ENCODE measurements at places on chromosomes 7 and 10.
A peak's percentile ranks its signal among the peaks of the same experiment; 100 is the strongest.

DNA sequence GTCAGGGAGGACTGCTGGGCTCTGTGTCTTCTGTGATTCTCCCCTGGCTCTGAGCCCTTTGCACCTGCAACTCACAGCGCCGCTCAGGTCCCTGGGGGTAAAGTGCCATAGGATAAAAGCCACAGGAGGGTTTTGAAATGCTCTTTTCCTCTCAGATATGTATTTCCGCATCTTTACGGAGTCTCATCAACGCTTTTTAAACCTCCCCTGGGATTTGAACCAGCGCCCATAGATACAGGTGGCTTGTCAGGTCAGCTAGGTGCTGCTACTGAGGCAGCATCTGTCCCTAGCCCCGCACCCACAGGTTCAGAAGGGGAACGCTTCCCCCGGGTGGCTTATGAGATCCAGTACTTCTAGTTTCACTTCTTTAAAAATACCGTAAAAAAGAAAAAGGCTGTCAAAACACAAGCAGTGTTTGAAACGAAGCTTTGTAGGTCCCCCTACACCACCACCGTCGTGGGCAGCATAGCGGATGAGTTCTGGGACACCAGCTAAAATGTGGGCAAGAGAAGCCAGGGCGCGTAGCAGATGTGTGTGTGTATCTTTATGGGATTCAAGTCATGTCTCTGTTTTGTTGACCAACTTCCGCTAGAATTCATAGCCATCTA, 173.5 kb downstream of the CUX1 start:
- no peak for DNase-seq

GRCh38 chr10:21490711-21491105, 34.8 kb downstream of the SKIDA1 start:
- no peak for DNase-seq

- DNase-seq = peak; percentile 40
These were observed 166.0 kb downstream of the FANK1 start for GRCh38 chr10:126062131-126063032.

- no peak for DNase-seq
These were observed 42.2 kb upstream of the LAMB1 start for GRCh38 chr7:108045154-108045553.

DNA sequence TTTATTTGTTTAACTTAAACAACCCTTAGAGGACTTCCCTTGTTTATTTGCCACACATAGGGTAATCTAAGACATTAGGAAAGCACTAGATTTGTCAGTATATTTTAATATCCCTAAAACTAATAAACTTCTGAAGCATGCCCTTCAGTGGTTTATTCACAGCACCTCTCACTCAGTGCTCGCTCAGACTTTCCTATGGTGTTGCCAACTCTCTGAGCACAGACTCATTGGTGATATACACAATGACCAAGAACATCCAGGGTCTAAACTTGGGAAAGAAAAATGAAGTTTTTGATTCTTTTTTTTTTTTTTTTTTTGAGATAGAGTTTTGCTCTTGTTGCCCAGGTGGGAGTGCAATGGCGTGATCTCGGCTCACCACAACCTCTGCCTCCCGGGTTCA, 82.2 kb downstream of the RAB11FIP2 start:
- DNase-seq = no peak

- no peak for DNase-seq
These were observed 676.3 kb upstream of the KCND2 start for GRCh38 chr7:119596651-119597050.

DNA sequence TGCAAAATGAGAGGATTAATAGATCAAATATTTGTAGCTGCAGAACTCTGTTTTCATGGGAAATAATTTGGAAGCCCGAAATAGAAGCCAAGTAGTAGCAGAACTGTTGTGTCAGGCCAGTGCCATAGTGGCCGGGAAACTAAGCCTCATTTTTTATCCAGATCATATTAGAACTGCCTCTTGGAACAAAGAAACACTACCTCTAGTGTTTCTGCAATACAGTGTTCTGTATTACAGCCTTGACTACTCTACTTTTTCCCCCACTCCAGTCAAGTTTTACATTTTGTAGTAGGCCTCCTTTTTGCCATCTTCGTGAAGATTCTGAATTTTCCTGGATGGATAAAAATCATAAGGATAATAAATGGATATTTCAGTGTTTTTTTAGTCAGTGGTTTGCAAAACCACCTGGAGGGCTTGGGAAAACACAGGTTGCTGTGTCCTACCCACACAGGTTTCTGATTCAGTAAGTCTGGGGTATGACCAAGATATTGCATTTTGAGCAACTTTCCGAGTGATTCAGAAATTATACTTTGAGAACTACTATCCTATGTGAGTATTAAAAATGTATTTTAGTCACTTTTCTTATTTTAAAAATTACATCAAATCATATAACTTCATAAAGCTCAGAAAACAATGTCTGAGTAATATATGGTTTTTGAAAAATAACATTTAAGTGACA, 326.2 kb upstream of the KAT6B start:
- no peak for DNase-seq

DNA sequence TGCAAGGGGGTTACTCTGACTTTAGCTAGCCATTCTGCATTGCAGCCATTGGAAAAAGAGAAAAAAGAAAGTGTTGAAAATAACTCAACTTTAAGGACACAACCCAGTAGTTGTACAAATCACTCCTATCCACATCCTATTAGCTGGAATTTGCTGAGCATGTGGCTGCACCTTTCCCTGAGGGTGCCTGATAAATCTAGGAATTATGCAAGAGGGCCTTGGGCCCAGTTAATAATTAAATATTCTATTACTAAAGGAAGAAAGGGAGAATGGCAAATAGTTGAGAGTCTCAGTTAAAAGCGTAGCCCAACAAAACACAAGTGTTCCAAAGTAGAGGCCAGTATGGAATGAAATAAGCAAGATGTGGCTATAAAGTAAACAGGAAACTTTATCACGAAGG, 200.9 kb upstream of the CNTNAP2 start:
- DNase-seq = no peak

DNA sequence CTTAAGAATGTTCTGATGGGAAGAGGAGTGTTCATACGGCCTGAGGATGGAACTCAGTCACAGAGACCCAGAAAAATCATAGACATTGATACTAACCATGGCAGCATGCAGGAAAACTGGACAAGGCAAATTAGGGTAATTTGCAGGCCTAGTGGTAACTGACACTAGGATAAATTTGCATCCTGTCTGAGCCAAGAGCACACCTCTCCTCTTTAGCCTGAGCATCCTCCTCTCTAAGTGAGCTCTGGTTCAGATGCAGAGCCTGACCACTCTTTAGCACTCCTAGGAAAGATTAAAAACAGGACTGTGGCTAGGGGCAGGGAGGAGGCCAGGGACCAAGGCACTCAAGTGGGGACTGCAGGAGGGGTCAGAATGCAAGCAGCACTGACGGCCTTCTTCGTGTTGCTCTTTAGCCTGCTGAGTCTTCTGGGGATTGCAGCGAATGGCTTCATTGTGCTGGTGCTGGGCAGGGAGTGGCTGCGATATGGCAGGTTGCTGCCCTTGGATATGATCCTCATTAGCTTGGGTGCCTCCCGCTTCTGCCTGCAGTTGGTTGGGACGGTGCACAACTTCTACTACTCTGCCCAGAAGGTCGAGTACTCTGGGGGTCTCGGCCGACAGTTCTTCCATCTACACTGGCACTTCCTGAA, at the start of gene TAS2R41:
TAS2R41 (plus strand) TSS at position 373 of the 650 bp plus-strand sequence; CDS start at position 373, 0 bp downstream.
- DNase-seq = no peak

DNA sequence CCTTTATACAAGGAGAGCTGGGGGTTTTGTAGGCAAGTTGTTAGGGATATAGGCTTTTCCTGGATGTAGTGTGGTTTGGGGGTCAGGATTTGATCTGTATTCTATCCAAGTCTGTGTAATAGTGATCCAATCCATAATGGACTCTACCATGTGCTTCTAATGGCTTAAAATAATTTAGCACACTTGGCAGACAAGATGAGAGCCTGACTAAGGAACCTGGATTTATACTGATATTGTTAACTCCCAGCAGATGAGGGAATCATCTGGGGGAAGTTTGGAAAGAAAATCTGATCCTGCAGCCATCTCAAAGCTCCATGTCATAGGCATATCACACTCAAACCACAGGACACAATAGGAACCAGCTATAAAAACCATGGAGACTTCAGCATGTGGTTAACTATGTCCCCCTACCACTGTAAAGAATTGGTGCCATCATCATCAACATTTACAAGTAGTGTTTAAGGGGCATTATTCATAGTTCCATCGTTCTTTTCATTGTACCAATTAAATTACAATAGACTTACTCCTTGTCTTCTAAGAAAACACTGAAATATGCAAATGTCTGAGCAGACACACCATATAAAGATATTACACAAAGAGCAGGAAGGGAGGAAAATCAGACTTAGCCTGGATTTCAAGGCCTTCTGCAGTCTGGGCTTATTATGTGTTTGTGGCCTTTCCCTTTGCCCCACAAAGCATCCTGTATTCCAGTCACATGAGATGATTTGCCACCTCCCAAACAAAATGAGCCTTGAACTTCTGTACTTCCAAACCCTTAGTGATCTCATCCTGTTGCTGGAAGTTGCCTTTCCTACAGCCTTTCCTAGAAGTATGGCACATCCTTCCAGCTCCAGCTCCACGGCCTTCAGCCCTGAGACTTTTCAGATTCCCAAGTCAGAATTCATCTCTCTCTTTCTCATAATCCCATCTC, 22.5 kb upstream of the HPS1 start:
- no peak for DNase-seq

- no peak for DNase-seq
These were observed 112.3 kb downstream of the ITGB8 start for GRCh38 chr7:20442951-20443350.

- no peak for DNase-seq
These were observed 51.5 kb upstream of the MTURN start for GRCh38 chr7:30083334-30083733.

DNA sequence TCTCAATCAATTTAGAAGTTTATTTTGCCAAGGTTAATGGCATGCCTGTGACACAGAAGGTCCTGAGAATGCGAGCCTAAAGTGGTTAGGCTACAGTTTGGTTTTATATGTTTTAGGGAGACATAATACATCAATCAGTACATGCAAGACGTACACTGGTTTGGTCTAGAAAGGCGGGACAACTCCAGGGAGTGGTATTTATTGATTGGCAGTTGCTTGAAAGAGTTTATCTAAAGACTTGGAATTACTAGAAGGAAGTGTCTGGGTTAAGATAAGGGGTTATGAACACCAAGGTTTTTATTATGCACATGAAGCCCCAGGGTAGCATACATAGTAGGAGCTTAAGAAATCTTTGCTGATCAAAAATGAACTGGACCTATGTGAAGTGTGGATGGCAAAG, 21.5 kb downstream of the NPVF start:
- DNase-seq = no peak

DNA sequence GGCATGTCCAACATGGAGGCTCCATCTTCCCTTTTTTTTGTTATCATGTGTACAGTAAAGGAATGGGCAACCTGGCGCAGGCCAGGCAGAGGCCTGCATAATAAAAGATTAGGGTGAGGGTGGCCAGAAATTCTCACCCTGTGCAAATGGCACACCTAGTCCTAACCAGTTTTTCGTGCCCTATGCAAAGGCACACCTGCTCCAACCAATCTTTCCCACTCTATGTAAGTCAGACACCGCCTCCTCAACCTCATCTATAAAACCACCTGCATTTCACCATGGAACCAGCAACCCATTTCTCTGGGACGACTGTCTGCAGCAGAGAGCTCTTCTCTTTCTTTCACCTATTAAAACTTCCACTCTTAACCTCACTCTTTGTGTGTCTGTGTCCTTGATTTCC, 16.1 kb downstream of the TBATA start:
- DNase-seq = no peak

- no peak for DNase-seq
These were observed 51.2 kb downstream of the ANKIB1 start for GRCh38 chr7:92296880-92297445.

- no peak for DNase-seq
These were observed 734 bp upstream of the VGF start for GRCh38 chr7:101165958-101166647.

- DNase-seq = no peak
These were observed 430.4 kb downstream of the NEBL start for GRCh38 chr10:20466731-20467130.

GRCh38 chr10:119680050-119680449, 28.9 kb downstream of the BAG3 start:
- no peak for DNase-seq

GRCh38 chr7:128928159-128928813, 9.4 kb upstream of the IRF5 start:
- no peak for DNase-seq

DNA sequence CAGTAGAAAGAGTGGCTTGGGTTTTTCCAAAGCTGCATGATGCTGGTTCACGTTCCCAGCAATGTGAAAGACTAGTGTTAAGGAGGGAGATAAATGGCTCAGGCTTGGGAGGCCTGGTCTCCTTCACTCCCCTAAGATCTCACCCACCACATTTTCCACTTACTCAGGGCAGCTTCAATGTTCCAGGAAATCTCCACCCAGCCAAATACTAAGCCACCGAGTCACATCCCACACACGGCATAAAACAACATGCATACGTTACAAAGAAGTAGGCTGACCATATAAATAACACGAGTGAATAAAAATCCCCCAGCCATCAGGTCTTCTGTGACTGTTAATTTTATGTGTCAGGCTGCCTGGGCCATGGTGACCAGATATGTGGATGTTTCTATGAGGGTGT, 303.5 kb downstream of the SFMBT2 start:
- no peak for DNase-seq

DNA sequence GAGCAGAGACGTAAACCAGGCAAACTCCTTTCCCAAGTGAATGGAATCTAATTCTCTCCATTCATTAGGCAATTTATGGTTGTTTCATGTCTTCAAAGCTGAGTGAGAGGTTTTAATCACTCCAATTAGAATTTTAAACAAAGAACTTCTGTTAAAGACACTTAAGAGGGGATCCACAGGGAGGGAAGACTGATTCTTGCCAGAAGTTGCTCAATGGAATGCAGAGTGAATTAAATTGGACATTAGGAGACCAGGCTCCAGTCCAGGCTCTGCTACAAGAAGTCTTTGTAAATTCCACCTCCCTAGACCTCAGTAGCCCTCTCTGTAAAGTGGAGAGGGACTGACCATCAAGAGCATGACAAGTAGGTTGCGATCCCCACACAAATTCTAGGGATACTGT, 130.7 kb upstream of the TMEM72 start:
- DNase-seq = no peak

- DNase-seq = no peak
These were observed 286.6 kb downstream of the ANKRD7 start for GRCh38 chr7:118511146-118511545.

DNA sequence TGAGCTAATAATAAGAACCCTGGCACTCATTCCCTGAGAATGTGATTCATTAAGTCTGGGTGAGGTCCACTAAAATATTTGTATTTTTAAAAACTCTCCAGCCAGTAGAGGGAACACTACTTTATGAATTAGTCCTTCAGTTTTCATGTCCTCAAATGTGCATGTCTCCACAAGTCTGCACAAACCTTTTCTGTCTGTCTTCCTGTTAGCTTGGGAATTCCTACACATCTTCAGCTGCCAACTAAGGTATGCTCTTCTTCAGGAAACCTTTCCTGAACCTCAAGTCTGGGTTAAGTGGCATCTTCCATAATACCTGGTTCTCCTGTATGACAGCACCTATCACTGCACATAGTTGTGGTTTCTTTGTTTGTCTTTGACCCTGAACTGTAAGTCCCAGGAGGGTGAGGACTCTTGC, 119.6 kb upstream of the MKX start:
- no peak for DNase-seq
